ENCODE measurements at places on chromosomes 6 and 20. TPM values are rescaled to one million over a fixed set of nuclear protein-coding genes. Genes with fewer than 3 reads are reported as not detected.
A peak's percentile ranks its signal among the peaks of the same experiment; 100 is the strongest.

The WFDC12 gene
- not detected for total RNA-seq

The SRSF12 gene
- 0.05 TPM for total RNA-seq

The RAD21L1 gene
- not detected for total RNA-seq

The DDO gene
- not detected for total RNA-seq

The HNF4A gene
- not detected for total RNA-seq

The NHLRC1 gene
- 0.09 TPM for total RNA-seq

The RIN2 gene
- total RNA-seq: not detected

The VIP gene
- total RNA-seq: not detected

The SYNDIG1 gene
- not detected for total RNA-seq

The COL21A1 gene
- not detected for total RNA-seq

The GNMT gene
- 0.70 TPM for total RNA-seq

The CPXM1 gene
- total RNA-seq: 0.14 TPM

The MAPK13 gene
- 59.4 TPM for total RNA-seq

- no peaks in the 10 kb centered on the region for H3K27me3 ChIP-seq
- H3K4me3 ChIP-seq: no peak overlapping the region
- no peak overlapping the region for H3K27ac ChIP-seq
- H3K36me3 ChIP-seq: peaks cover 2% of the 10 kb centered on the region
- H3K4me1 ChIP-seq: peaks cover 17% of the 10 kb centered on the region
Observed at GRCh38 chr6:139447656-139447975, 73.2 kb upstream of the CITED2 start.

- H3K4me1 ChIP-seq: peaks cover 5% of the 10 kb centered on the region
- no peak for DNase-seq
- no peak overlapping the region for H3K27ac ChIP-seq
- H3K27me3 ChIP-seq: no peaks in the 10 kb centered on the region
- H3K36me3 ChIP-seq: no peaks in the 10 kb centered on the region
- no peak overlapping the region for H3K4me3 ChIP-seq
Observed at GRCh38 chr6:87716928-87717614, 15.0 kb upstream of the AKIRIN2 start.

- H3K4me3 ChIP-seq: peak overlapping the region; percentile 87
- peaks cover 46% of the 10 kb centered on the region for H3K4me1 ChIP-seq
- H3K27ac ChIP-seq: peak overlapping the region; percentile 95
- DNase-seq: peak; percentile 94
- no peaks in the 10 kb centered on the region for H3K27me3 ChIP-seq
Observed at GRCh38 chr6:34237722-34238584, 1.3 kb downstream of the HMGA1 start.

DNA sequence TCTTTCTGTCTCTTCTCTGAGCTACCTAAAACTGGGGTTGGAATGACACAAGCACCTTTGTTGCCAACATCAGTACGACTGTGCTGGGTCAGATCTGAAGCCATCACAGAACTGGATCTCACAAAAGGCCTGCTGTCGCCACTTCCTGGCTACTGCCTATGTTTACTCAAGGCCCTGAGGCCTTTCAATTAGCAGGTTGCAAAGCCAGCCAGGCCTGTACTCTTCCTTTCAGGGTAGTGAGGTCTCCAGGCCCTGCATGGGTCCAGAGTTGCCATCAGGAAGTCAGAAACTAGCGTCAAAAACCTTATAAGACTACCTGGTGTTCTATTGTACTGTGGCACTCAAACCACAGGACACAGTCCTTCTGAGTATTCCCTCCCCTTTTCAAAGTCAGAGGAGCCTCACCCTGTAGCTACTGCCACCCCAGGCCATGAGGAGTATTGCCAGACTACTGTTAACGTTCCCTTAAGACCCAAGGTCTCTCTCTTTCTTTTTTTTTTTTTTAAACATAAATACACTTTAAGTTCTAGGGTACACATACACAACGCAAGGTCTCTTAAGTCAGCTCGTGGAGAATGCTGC lies 937.4 kb upstream of the GJE1 start:
- no peaks in the 10 kb centered on the region for H3K4me1 ChIP-seq
- H3K4me3 ChIP-seq: no peak overlapping the region
- H3K27me3 ChIP-seq: no peaks in the 10 kb centered on the region
- H3K36me3 ChIP-seq: no peaks in the 10 kb centered on the region
- no peak for DNase-seq

DNA sequence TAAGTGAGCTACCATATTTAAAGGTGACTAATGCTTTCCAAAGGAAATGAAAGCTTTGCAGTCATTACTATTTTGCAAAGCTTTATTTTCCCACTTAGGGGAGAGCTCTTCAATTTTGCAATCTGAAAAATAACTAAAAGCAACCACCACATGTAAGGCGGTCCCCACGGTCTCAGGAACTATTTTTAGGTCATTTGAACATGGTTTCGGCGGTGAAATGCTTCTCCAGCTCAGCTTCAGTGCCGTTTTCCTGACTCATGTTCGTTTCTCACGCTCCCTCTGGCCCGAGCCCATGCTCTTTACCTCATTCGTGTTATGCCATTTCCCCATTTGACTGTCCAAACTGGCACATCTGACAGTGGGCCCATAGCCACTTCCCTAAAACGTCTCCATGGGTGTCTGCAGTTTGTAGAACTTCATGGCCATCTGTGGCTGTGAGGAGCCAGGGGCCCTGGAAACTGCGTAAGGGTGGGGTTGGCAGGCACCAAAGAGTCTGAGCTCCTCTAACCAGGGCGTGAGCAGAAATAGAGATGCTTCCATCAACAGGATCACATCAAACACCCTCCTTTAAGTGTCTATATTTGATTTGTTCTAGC lies 46.5 kb downstream of the ADTRP start:
- peaks cover 61% of the 10 kb centered on the region for H3K4me1 ChIP-seq
- H3K27me3 ChIP-seq: no peaks in the 10 kb centered on the region
- peak overlapping the region; percentile 64 for H3K4me3 ChIP-seq
- peak overlapping the region; percentile 93 for H3K27ac ChIP-seq

DNA sequence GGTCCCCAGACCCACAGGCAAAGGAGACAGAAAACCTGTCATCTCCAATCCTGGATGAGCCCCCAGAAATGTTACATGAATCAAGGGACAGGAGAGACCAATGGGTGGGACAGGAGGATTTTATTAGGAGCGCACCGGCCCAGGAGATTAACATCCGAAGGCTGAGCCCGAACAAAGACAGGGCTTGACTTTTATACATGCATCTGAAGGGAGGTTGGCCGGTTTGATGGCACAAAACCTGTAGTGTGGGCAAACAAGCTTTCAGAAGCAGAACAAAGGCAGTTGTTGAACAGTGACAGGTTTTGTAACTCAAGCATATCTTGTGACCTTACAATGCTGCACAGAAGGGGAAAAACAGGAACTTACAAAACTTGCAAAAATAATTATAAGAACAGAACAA lies 83.9 kb upstream of the GPR6 start:
- peaks cover 6% of the 10 kb centered on the region for H3K27me3 ChIP-seq
- no peaks in the 10 kb centered on the region for H3K4me1 ChIP-seq
- no peaks in the 10 kb centered on the region for H3K36me3 ChIP-seq
- no peak overlapping the region for H3K4me3 ChIP-seq
- DNase-seq: no peak
- no peak overlapping the region for H3K27ac ChIP-seq

DNA sequence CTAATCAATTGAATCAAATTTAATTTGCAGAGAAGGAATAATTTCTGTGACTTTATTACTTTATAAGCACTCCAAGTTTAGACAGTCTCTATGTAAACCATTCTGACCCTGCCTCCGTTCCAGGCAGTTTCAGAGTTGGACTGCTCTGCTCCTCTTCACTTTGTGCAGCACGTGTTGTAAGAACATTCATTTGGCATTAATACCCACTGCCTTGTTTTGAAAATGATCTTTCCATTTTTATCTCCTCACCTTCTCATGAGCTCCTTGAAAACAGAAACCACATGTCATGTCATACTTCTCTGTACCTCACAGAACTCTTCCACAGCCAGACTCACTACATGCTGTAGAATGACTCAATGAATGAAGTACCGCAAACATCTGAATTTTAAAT lies 25.5 kb downstream of the SLC22A1 start:
- H3K36me3 ChIP-seq: no peaks in the 10 kb centered on the region
- no peak overlapping the region for H3K27ac ChIP-seq
- H3K4me1 ChIP-seq: no peaks in the 10 kb centered on the region
- H3K27me3 ChIP-seq: peaks cover 5% of the 10 kb centered on the region
- DNase-seq: no peak

GRCh38 chr20:15703171-15703911 lies 869.9 kb downstream of the KIF16B start:
- no peaks in the 10 kb centered on the region for H3K4me1 ChIP-seq
- H3K4me3 ChIP-seq: no peak overlapping the region
- H3K27me3 ChIP-seq: no peaks in the 10 kb centered on the region
- no peak overlapping the region for H3K27ac ChIP-seq
- DNase-seq: no peak

- no peak overlapping the region for H3K27ac ChIP-seq
- no peaks in the 10 kb centered on the region for H3K27me3 ChIP-seq
- no peaks in the 10 kb centered on the region for H3K36me3 ChIP-seq
- no peak overlapping the region for H3K4me3 ChIP-seq
Observed at GRCh38 chr6:139925894-139926641, 551.6 kb upstream of the CITED2 start.

DNA sequence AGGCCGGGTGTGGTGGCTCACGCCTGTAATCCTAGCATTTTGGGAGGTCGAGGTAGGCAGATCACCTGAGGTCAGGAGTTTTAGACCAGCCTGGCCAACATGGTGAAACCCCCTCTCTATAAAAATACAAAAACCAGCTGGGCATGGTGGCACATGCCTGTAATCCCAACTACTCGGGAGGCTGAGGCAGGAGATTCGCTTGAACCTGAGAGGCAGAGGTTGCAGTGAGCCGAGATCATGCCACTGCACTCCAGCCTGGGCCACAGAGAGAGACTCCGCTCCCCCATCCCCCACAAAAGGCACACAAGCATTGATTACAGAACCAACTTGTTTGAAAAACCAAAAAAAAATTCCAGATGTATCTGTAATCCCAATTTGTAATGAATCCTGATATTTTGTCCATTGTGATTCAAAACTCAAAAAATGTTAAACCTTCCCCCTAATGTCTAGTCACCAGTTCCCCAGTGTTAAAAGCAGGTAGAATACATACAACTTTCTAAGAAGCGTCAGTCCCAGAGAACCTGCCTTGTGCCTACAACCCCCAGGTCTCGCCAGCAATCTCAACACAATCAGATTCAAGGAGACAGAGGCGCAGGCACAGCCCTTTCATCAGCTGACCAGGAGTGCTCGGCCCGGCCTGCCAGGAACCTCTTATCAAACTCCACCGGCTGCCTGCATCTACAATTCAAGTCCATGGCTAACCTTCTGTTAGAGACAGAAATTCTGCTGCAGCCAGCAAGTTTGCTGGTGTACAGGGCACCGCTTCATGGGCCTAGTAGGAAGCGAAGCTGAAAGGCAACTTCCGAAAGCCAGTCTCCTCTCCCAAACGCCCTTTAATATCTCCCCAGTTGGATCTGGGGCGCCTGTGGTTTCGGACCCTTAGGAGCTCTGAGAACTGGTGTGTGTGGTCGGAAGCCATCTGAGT lies 2.1 kb downstream of the EZR start:
- peaks cover 53% of the 10 kb centered on the region for H3K36me3 ChIP-seq
- peaks cover 52% of the 10 kb centered on the region for H3K4me1 ChIP-seq
- peak overlapping the region; percentile 88 for H3K4me3 ChIP-seq
- peak overlapping the region; percentile 86 for H3K27ac ChIP-seq
- DNase-seq: peak; percentile 82
- no peaks in the 10 kb centered on the region for H3K27me3 ChIP-seq

- peak; percentile 78 for DNase-seq
- peaks cover 4% of the 10 kb centered on the region for H3K36me3 ChIP-seq
- H3K4me3 ChIP-seq: peak overlapping the region; percentile 70
- H3K27ac ChIP-seq: peak overlapping the region; percentile 90
- peaks cover 16% of the 10 kb centered on the region for H3K4me1 ChIP-seq
Observed at GRCh38 chr6:17714879-17715851, 8.4 kb upstream of the NUP153 start.

GRCh38 chr6:51678905-51679620 lies 408.4 kb downstream of the PKHD1 start:
- H3K4me1 ChIP-seq: no peaks in the 10 kb centered on the region
- no peak overlapping the region for H3K27ac ChIP-seq
- no peaks in the 10 kb centered on the region for H3K36me3 ChIP-seq
- no peak overlapping the region for H3K4me3 ChIP-seq

GRCh38 chr6:22568854-22569253 lies 512 bp upstream of the HDGFL1 start:
- no peaks in the 10 kb centered on the region for H3K4me1 ChIP-seq
- H3K27ac ChIP-seq: no peak overlapping the region
- no peaks in the 10 kb centered on the region for H3K27me3 ChIP-seq
- no peak for DNase-seq

- no peak overlapping the region for H3K4me3 ChIP-seq
- no peak for DNase-seq
- peaks cover 2% of the 10 kb centered on the region for H3K36me3 ChIP-seq
- H3K27me3 ChIP-seq: no peaks in the 10 kb centered on the region
- H3K4me1 ChIP-seq: peaks cover 43% of the 10 kb centered on the region
- no peak overlapping the region for H3K27ac ChIP-seq
Observed at GRCh38 chr6:106159531-106159940, 73.4 kb downstream of the PRDM1 start.

DNA sequence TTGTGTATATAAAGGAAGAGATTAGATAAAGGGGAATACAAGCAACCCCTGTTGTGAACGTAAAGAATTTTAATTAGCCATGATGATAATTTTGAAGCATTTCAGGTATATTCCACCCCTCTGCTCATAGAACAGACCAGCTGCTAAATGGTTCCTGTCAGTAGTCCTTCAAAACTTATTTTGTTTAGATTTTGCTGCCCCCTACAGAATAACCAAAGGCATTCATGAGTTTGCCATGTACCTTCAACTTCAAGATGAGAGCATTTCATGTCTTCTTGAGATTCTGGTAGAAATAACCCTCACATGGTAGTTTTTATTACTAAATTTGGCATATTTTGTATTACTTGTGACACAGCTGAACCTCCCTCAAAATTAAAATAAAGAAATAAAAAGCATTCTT lies 1586.7 kb downstream of the HACE1 start:
- no peak overlapping the region for H3K27ac ChIP-seq
- no peaks in the 10 kb centered on the region for H3K36me3 ChIP-seq
- H3K27me3 ChIP-seq: no peaks in the 10 kb centered on the region
- no peak for DNase-seq
- H3K4me1 ChIP-seq: no peaks in the 10 kb centered on the region
- no peak overlapping the region for H3K4me3 ChIP-seq

GRCh38 chr6:155399745-155400653 lies 55.6 kb downstream of the NOX3 start:
- no peak for DNase-seq
- H3K27ac ChIP-seq: no peak overlapping the region
- H3K36me3 ChIP-seq: no peaks in the 10 kb centered on the region
- H3K27me3 ChIP-seq: peaks cover 4% of the 10 kb centered on the region
- no peaks in the 10 kb centered on the region for H3K4me1 ChIP-seq

- no peaks in the 10 kb centered on the region for H3K27me3 ChIP-seq
- no peak overlapping the region for H3K27ac ChIP-seq
- DNase-seq: no peak
- peaks cover 19% of the 10 kb centered on the region for H3K4me1 ChIP-seq
- no peak overlapping the region for H3K4me3 ChIP-seq
- H3K36me3 ChIP-seq: peaks cover 73% of the 10 kb centered on the region
Observed at GRCh38 chr20:41124451-41125094, 12.8 kb upstream of the PLCG1 start.

Data from activated CD4-positive, alpha-beta T cell treated with anti-CD3 and anti-CD28 coated beads, Interleukin-2, amount 10 ng/mL, durations not matched to agents 24 days and 14 days (primary cell).